ENCODE measurements at places on chromosomes 12 and 14.
A peak's percentile ranks its signal among the peaks of the same experiment; 100 is the strongest.

DNA sequence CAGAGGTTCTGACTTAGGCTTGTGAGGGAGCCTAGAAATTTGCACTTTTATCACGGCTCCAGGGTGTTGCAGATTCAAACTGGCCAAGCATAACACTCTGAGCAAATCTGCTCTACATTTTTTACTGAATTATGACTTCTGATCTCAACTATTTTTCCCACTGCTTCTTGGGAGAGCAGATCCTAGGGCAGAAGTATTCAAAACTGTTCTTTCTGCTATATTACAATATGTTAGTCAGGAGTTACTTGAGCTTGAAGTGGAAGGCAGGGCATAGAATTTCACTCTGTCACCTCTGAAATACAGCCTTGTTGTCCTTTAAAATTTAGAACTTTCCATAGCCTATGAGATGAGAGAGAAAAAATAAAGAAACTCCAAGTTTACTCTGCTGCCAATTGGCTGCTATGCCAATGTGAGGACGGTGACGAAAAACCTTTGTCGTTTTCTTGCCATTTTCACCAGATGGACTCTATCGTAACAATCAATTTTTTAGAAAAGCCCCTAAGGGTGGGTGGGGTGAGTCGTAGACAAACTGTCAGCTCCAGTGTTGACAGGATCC is 16.4 kb upstream of the KERA start:
- DNase-seq, result no peak

DNA sequence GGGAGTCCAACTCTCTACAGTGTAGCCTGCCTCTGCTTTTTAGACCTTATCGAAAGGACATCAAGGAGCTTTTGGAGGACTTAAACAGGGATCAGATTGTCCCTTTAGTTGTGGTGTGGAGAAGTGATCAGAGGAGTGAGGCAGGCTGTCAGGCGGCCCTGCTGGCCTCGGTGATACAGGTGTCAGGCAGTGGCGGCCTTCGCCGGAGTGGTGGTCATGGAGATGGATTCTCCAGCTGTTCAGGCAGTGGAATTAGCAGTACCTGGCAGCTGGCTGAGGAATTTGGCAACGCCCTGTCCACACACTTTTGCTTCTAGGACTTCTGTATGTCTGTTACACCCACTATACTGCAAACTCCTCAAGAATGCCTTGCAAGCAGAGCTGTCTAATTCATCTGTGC is 4.2 kb upstream of the CLMN start:
- DNase-seq, result no peak

GRCh38 chr14:94129758-94130414 is 482 bp upstream of the IFI27L2 start:
- no peak for DNase-seq

DNA sequence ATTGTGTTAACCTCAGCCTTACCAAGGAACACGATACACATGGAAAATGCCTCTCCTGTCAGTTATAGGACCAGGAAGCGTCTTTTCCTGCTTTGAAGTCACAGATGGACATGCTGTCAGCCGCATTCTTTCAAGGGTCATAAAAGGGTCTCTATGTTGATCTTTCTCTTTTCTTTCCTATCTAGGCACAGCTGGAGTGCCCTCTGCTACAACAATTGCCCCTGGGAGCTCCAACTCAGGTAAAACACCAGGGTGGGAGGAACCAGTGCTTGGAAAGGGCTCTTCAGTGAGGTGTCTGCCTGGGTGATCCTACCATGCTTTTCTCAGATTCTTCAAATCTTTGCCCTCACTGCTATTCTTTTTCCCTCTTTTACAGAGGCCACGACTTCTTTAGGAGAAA is 157.4 kb upstream of the CNTN1 start:
- no peak for DNase-seq

- no peak for DNase-seq
Observed at GRCh38 chr14:104749111-104749649, 3.8 kb upstream of the SIVA1 start.

DNA sequence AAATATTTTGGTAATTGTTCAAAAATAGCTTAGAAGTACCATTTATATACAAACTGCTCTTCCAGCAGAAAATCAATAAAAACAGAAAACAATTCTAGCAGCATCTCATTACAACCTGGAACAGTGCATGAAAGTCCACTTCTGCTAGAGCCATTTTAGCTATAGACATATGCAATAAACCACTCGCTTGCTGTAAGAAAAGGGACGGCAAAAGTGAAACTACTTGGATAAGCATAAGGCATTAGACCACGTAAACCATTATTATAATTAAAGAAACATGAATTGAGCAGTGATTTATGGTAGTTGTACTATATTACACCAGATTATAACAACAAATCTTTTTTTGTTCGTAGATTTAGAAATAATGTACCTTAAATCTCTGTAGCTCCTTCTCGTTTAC is 48.7 kb downstream of the LRIG3 start:
- no peak for DNase-seq

DNA sequence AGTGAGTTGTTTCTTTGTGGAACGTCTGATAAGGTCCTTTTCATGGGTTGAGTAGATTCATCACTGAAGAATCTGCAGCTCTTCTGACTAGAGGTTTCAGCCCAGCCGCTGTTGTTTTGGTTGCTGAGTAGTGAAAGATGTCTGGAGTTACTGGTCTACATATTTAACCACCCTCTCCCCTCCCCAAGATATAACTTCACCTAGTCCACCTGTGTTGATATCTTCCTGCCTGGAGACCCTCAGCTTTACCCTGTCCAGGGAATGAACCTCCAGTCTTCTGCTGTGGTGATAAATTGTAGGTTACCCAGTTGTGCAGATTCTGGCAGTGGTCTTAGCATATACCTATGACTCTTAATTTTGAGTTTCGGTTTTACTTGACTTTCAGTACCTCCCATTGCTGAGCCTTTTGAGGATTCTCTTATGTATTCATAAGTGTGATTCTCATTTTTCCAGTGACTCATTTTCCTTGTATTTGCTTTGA is 62.9 kb downstream of the CCDC91 start:
- no peak for DNase-seq

DNA sequence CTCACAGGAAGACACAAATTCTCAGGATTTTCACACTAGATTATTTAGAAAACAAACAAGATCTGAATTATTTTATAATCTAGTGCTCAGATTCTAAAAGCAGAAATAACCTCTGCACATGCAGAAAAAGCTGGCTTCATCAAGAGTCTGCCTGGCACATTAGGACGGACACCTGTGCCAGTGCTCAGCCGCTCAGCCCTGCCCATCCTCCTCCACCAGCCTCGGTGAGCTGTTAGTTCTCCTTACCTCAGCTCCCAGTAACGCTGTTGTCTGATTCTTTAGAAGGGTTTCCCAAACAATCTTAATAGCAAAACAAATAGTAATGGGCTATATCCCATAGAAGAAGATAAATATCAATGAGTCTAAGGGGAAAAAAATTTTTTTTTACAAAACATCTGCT is 27.7 kb downstream of the DUSP16 start:
- peak; percentile 36 for DNase-seq

DNA sequence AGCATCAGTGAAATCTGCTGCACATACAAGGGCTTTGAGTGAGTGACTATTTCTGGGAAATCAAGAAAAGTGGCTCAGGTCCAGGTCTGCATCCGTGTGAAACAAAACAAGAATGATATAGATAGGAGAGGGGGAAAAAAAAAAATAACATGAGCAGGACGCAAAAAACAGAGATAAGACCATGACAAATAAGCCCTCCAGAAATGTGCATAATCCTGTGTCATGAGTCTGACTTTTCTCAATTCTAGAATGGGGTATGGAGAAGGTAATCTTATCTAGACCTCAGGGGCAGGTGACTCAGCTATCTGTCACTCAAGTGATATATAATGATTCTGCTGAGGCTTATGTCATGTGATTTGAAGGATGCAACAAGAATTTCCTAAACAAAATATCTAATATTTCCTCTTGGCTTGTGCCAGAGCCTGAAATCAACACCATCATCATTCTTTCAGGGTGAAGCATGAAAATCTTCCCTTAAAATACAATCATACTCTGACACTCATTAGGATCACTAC is 250.0 kb downstream of the PHLDA1 start:
- no peak for DNase-seq

DNA sequence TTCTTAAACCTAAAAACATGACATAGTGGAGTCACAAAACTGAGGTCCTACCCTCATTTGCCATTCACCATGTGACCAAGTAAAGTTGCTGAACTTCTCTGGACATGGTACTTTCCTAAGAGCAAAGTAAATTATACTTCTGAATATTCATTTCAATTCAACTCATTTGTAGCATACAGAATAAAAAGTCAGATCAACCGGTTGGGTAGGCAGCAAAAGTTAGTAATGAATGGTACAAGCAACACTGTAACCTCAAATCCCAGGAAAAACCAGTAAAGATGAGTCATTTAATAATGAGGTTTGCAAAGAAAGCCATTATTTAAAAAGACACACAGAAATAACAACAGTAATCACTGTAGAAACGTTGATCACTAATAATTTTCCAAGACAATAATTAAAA is 8.7 kb downstream of the POLE2 start:
- no peak for DNase-seq

DNA sequence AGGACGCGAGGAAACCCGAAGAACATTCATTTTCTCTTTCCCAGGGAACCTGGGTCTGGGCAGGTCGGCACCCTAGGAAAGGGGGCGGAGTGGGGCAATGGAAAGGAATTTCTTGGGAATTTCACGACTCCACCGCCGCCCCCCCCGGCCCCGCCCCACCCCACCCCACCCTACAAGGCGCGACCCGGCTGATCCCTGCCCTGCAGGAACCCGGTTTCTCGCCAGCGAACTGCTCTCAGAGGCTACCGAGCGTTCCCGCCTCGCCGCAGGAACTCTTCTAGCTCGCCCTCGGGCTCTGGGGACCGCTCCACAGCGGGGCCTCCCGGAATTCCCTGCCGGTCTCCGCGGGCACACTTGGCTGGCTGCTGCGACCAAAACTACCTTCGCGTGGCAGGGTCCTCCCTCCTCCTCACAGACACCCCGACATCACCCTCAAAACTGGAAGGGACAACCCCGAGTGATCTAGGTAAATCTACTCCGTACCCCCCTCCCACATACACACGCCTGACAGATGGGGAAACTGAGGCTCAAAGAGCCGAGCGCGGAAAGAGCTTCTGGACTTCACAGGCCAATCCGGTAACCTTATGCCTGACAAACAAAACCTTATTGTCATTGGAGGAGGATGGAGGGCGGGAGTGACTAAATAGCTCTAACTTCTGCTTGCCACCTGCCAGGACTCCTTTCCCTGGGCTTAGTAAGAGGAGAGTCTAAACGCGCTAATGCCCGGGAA is 785 bp upstream of the ACTN1 start:
- no peak for DNase-seq

GRCh38 chr12:100427078-100427477 is 46.6 kb upstream of the NR1H4 start:
- no peak for DNase-seq

GRCh38 chr12:78420991-78421390 is 443.6 kb upstream of the SYT1 start:
- no peak for DNase-seq

- DNase-seq, result no peak
Observed at GRCh38 chr12:79561401-79562132, 129.2 kb downstream of the PAWR start.

GRCh38 chr12:77344651-77345050 is 279.3 kb upstream of the E2F7 start:
- DNase-seq, result no peak

GRCh38 chr14:34775342-34775741 is 60.9 kb upstream of the CFL2 start:
- DNase-seq, result no peak

DNA sequence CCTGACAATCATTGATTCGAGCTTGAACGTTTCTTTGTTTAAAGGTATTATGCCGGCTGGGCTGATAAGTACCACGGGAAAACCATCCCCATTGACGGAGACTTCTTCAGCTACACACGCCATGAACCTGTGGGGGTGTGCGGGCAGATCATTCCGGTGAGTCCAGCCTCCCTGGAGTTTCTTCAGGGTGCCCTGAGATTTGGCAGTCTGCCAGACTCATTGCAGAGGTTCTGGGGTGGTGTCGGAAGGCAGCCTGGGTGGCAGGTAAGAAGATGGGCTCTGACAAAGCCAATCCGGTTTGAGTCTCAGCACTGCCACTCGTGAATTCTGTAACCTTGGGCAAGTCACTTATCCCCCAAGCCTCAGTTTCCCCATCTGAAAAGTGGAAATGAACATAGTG is 23.0 kb downstream of the ALDH2 start:
- no peak for DNase-seq

DNA sequence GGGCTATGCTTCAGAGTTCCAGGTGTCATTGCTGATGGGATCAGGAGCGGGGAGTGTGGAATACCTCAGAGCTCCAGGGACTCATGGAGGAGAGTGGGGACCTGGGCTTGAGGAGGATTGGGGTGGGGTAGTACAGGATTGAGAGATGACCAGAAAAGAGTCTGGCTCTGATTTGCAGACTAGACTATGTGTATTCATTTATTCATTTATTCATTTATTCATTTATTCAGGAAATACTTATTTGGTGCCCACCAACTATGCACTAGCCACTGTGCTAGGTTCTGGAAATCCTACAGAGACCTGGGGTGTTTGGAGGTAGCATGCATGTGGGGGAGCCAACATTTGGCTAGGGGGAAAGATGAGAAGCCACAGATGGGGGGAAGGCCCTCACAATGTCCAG is 871 bp upstream of the KRT83 start:
- DNase-seq, result no peak

DNA sequence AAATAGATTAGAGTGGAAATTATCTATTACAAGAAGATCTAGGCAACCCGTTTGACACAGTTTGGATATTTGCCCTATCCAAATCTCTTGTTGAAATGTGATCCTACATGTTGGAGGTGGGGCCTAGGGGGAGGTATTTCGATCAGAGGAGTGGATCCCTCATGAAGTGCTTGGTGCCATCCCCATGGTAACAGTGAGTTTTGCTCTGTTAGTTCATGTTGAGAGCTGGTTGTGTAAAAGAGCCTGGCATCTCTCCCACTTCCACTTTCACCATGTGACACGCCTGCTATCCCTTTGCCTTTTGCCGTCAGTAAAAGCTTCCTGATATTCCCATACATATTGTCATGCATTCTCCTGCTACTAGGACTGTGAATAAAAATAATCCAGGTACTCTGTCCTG is 66.4 kb upstream of the FLRT2 start:
- DNase-seq, result no peak

DNA sequence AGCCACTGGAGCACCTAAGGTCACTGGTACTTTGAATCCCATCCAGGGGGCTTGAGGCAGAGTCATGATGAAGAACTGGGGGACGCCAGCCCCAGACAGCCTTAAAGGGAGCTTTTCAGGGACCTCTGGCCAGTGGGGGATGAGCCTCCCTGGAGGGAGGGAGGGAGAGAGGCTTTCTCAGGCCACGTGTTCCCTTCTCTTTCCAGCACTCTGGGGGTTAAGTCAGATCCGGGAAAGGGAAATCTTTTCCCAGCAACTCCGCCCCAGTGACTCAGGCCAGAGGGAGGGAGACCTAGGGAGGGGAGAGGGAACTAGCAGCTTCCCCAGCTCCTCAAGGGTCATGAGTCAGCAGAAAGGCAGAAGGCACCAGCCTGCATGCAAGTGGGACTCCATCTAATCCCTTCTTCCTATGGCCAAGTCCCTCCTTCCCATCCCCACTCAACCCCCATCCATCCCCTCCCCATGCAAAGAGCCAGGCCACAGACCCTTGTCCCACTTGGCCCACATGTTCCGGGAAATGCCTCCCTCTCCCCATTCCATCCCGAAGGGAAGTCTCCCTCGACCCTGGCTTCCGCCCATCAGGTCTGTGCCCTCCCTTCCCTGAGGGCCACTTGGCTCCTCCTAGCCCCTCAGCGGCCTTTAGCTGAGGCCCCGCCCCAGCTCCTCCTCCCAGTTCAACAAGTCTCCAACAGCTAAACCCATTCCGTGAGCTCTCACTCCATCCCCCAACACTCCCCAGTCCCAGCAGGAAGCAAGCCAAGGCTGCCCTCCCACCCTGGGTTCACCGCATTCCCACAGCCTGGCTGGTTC is 5.6 kb downstream of the TNFRSF1A start:
- DNase-seq, result peak; percentile 73

All from NCI-H2029 treated with DMSO at 0.1 percent for 48 hours (cell line).